ENCODE measurements at places on chromosomes 4 and X.
A peak's percentile ranks its signal among the peaks of the same experiment; 100 is the strongest.

DNA sequence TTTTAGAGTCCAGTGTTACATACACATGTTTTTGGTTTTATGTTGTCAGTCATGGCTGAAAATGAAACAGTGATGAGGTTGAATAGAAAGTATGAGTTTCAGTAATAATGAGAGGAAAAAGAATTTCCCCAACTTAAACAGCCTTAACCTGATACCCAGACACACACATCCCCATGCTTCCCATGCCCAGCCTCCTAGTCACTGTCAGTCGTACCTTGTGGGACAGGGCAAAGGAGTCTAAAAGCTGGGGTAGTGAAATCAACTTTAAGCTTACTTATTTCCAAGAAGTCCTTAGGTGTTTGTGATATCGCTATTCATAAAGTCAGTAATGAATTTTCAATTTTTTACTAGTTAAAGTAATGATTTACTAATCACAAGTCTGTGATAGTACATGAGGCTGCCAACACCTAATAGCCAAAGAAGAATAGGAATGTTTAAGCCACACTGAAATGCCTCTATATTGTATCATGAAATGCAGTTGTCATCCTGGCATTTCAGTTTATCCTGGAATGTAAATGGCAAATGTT is 24.3 kb upstream of the GPR34 start:
- peak; percentile 18 for DNase-seq

DNA sequence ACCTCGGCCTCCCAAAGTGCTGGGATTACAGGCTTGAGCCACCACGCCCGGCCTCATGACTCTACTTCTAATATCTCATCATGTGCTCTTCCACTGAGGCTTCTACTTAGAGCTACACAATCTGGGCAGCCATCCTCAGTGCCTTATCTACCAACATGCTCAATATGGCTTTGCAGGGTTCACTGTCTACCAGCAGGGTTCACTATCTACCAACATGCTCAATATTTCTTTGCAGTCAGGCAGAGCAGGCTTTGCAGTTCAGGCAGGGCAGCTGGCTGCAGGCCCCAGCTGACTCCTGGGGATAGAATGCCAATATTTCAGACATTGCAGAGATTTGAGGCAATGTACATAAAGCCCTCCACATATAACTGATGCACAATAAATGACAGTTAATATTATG is 47.5 kb downstream of the PKD2 start:
- peak; percentile 62 for DNase-seq

- peak; percentile 34 for DNase-seq
These were observed 262.6 kb downstream of the STIM2 start for GRCh38 chr4:27123123-27123768.

DNA sequence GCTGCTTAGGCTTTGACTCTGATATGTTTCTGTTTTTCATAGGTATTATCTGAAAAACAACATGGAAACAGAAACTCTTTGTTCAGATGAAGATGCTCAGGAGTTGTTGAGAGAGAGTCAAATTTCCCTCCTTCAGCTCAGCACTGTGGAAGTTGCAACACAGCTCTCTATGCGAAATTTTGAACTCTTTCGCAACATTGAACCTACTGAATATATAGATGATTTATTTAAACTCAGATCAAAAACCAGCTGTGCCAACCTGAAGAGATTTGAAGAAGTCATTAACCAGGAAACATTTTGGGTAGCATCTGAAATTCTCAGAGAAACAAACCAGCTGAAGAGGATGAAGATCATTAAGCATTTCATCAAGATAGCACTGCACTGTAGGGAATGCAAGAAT is 238.6 kb downstream of the RAPGEF2 start:
- DNase-seq = peak; percentile 77

DNA sequence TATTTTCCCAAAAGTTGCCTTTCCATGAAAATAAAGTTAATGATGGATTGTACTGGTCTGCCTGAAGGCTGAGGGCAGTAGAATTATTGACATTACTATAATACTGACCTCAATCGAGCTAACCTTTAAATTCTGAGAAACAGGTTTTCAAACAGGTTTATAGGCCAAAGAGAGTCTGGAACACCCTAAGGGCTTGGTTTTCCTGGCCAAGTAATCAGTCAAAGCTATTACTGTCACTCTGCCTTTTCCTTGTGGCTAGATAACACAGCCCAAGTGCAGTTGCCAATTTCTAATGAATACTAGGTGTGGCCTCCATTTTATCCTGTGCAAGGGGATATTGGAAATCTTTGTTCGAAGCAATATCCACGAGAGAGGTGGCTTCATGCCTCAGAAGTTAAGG is 75.2 kb downstream of the INTS12 start:
- DNase-seq = no peak

DNA sequence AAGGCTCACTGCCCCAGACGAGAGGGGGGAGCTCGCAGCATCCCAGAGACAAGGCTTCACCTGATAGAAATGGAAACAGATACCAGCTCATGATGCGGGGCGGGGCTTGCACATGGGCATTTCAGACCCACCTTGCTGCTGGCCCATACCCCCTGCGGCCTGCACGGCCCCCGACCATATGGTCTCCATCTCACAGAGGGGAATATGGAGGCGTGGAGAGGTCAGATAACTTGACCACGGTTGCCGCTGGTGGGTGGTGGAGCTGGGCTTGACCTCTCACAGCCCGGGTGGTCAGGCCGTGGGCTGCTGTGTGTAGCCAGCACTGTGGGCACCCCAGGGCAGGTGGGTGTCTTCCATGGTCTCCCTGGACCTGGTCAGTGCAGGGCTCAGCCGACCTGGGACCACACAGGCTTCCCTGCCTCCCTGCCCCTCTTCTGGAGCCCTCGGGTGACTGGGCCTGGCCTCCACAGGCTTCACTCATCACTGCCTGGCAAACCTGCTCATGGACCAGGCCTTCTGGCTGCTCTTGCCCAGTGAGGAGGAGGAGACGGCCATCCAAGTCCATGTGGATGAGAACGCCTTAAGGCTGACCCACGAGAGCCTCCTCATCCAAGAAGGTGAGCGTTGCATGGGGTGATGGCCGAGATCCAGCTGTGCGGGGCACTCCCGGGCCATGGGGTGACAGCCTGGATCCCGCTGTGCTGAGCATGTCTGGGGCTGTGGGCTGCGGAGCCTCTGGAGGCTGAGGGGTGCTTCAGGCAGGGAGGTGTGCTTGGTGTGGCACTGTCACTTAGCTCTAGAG is 16.8 kb downstream of the SH3TC1 start:
- no peak for DNase-seq

DNA sequence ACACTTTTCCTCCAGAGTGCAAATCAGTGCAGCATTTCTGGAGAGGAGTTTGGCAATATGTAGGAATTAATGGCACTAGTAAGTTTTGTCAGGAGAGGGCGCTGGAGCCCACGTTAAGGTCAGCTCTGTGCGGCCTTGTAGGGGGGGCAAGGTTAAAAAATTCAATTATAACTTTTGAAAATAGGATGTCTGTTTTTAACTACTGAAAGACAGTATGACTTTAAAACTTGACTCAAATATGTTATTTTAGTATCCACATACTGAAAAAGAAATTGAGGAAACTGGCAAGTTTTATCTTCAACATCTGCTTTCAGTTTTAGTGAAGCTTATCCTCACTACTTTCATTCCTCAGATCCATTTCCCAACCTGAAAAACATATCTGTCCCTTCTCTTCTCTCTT is 30.9 kb upstream of the HSD17B13 start:
- DNase-seq = peak; percentile 23

DNA sequence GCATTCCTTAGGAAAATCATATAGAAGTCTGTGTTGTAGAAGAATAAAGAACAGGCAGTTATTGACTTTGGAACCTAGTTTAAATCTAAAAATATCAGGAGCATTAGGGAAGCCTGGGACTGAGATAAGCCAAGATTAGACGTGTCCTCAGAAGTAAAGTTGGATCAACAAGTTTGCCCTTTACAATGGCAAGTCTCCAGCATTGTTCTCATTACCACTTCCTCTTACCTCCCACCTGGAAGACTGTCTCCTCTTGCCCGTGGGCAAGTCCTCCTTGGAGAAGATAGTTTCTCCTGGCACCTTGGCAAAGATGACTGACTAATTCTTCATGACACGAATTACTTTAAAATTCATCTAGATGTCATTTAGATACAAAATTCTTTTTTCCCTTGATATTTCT is 37.8 kb downstream of the CNKSR2 start:
- DNase-seq = no peak

DNA sequence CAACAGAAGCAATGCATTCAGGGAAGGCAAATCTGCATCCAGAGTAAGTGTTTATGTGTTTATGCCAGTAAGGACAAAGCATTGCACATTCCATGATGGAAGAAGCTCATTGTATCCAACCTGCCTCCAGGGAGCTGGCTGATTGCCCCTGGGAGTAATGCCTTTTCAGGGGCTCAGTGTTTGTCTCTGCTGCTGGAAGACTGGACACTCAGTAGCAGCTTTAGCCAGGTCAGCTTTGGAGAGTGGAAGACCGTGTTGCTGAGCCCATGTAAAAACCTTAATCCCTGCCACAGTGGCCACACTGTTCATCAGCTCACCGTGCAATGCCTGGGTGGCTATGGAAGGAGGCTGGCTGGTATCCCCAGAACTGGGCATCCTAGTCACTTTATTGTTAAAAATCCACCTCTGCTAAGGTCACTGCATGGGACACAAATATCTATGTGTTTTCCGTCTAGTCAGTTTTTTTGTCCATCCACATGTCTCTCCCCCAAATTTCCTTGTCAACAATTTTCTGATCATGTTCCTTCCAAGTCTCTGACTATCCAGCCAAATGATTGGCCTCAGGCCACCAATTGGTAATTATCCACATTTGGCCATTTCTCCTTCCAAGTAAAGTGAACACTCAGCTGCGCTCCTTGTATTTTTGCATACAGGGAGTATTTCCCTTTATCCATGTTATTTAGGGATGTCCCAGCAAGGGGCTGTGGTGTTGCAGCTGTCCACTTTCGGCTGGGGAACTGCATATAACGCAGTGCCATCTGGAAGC is 2044.5 kb upstream of the AGA start:
- no peak for DNase-seq

All from fibroblast of lung (primary cell).